ENCODE measurements at places on chromosomes 11 and 22. TPM values are rescaled to one million over a fixed set of nuclear protein-coding genes. Genes with fewer than 3 reads are reported as not detected.

The SORL1 gene
- total RNA-seq, result 30.2 TPM

The PKDREJ gene
- total RNA-seq, result under 0.01 TPM

The GGT5 gene
- 1.6 TPM for total RNA-seq

The OR4D5 gene
- not detected for total RNA-seq

The DEFB108B gene
- total RNA-seq, result not detected

The RRAS2 gene
- 51.9 TPM for total RNA-seq

The PHOX2A gene
- not detected for total RNA-seq

The EIF3D gene
- total RNA-seq, result 114 TPM

The TPH1 gene
- total RNA-seq, result 0.69 TPM

The AGBL2 gene
- 1.8 TPM for total RNA-seq

The HPX gene
- 2.1 TPM for total RNA-seq

The RNF121 gene
- total RNA-seq, result 27.5 TPM

The BAIAP2L2 gene
- total RNA-seq, result 0.69 TPM

The CD3D gene
- total RNA-seq, result not detected

The IGSF9B gene
- 40.8 TPM for total RNA-seq

The GLYATL2 gene
- 4.8 TPM for total RNA-seq

The MYO18B gene
- total RNA-seq, result 0.46 TPM

Data from diencephalon (tissue), 1 donor.